ENCODE measurements at places on chromosomes 3 and 15.

- DNase-seq, result peak; percentile 29
These were observed 47.0 kb downstream of the ZNF609 start for GRCh38 chr15:64507293-64507802.

DNA sequence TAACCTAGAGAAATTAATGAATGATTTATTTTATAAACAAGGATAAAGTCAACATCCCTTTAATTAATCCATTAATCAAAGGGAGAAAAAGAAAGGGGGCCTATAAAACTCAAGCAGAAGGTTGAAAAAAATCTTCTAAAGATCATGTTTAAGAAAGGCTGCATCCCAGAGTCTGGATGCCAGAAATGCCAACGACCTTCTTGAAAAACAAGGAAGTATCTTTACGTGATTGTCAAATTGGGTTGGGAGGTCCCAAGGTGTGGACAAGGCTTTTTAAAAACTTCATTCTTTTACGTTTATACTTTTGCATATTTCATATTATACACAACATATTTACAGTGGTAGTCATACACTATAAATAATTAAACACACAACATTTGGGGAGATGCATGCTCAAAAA, 1.6 kb downstream of the GOLGB1 start:
- DNase-seq, result no peak

GRCh38 chr3:174251681-174252080, 607.5 kb upstream of the NAALADL2 start:
- no peak for DNase-seq

- no peak for DNase-seq
These were observed 169.5 kb upstream of the UMPS start for GRCh38 chr3:124560666-124561215.

DNA sequence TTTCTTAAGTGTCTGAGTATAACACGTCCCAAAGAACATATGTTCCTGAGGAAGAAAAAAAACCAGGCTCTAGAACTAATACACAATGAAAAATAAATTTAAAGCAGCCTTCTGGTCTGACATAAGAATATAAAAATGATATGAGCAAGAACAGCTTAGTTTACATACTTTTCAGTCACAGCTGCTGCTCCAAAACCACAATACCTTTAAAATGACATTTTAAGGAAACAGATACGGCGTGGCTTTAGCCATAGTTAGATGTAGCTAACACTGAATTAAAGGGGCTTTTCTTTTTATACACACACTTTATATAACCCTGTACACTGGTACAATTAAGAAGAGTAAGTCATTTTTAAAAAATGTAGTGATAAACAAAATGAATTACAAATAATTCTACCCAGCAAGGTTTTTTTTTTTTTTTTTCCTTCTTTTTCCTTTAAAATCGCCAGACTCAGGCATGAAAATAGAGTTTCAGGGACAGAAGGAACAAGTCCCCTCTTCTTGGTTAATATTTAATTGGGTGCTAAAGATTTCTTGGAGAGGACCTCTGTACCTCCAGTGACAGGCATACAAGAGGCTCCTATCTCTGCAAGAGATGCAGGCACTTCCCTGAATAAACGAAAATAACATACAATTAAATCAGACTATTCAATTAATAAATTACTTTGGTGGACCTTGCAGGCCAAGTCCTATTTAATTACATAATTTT, 265.6 kb downstream of the FOXP1 start:
- DNase-seq, result no peak

- DNase-seq, result no peak
These were observed 82.0 kb downstream of the HHLA2 start for GRCh38 chr3:108378153-108378951.

- DNase-seq, result no peak
These were observed 4.2 kb upstream of the MEIS2 start for GRCh38 chr15:37104424-37104981.

- DNase-seq, result no peak
These were observed 4.5 kb upstream of the RPL24 start for GRCh38 chr3:101690972-101691371.

- no peak for DNase-seq
These were observed 208.1 kb downstream of the RBMS3 start for GRCh38 chr3:29488922-29489321.

GRCh38 chr3:175338775-175339535, 479.8 kb downstream of the NAALADL2 start:
- no peak for DNase-seq

- no peak for DNase-seq
These were observed 140.6 kb downstream of the RBPMS2 start for GRCh38 chr15:64634576-64635498.

DNA sequence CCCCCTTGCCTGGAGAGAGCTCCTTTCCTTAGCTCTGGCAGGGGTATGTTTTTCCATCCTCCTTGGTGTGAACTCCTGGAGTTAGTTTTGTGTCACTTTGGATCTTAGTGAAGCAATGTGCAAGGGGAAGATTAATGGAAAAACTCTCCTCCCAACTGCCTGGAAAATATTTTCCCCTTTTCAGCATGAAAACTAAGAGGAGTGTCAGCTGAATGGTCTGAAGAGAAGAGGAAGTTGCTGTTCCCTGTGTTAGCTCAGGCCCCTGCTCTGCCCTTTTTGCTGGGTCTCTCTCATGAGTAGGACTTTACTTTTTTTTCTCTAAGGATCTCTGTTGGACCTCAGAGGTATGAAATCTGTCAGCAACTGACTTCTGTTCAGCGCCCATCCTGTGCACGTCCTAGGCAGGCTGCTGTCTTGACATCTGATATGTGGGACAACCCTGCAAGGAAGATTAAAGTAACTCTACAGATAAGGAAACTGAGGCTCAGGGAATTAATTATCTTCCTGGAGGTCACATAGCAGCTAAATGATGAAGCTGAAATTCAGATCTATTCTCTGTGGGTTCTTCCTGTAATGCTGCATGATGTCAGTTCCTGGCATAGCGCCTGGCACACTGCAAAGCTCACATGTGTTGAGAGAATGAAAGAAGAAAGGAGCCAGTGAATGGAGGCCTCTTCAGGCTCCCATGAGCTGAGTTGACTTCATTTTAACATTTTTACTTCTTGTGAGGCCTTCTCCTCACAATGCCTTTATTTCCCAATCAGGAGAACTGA, 109.7 kb upstream of the GALNT15 start:
- DNase-seq, result no peak

- DNase-seq, result no peak
These were observed 619 bp upstream of the CMTM8 start for GRCh38 chr3:32237670-32238452.

DNA sequence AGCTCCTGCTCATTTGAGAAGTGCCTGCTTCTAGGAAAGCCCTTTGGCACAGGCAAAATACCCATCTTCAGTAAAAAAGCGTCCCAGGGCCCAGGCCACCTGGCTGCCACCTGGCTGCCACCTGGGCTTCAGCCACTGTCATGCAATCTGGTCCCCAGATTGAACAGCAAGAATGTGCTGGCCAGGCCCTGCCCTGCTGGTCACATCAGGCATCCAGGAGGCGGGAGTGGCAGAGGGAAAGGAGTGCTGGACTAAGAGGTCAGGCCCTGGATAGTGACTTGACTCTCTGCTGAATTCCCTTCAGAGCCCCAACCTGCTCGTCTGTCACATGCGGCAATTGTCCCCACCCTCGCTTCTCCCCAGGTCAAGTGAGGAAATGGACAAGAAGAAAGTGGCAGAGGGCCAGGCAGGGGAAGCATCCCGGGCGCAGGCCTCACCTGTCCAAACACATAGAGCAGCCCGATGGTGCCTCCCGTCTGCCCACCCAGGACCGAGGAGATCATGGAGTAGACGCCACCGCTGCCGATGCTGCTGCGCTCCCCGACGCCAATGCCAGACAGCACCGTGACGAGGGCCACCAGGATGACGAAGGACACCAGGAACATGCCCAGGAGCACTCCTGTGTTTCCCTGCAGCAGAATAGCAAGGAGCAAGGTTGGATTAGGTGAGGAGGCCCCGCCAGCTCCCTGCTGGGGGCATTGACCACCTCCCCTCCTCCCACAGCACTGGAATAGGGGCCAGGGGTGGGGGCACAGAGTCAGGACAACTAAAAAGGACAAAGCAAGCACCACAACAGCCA, 25.5 kb downstream of the SLC12A8 start:
- DNase-seq, result no peak

DNA sequence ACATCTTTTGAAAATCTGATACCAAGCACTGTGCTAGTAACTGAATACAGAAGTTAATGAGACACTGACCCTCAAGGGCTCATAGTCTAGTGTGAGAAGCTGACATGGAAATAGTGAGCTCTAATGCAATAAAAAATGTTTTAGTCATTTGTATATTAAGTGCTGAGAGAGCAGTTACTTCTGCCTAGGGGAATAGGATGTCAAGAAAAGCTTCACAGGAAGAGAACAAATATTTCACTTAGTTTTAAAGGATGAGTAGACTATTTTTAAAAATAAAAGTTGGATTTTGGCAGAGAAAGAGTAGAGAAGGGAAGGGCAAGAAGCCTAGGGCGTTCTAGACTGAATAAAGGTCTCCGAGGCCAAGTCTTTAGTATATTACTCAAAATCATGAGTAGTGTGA, 158.4 kb downstream of the ATG7 start:
- no peak for DNase-seq

GRCh38 chr3:102360183-102360860, 74.5 kb upstream of the ZPLD1 start:
- DNase-seq, result no peak

- no peak for DNase-seq
These were observed 85.8 kb downstream of the ATP11B start for GRCh38 chr3:182879031-182879611.

DNA sequence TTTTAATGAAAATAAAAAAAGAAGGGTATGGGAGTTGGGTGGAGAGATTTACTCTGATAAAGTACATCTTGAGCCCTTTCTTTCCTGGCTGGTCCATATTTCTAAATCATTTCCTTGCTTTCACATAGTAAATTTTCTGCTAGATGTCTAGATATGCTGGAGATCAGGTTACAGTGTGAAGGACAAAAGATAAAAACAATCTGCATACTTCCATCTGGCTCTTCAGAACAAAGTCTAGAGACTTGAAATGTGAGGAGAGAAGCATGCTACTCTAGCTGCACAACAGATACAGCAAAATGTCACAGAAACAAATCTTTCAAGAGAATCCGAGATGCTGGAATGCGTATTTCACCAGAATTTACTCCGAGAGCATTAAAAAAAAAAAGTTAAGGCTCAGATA, 42.2 kb downstream of the FOXP1 start:
- DNase-seq, result no peak

DNA sequence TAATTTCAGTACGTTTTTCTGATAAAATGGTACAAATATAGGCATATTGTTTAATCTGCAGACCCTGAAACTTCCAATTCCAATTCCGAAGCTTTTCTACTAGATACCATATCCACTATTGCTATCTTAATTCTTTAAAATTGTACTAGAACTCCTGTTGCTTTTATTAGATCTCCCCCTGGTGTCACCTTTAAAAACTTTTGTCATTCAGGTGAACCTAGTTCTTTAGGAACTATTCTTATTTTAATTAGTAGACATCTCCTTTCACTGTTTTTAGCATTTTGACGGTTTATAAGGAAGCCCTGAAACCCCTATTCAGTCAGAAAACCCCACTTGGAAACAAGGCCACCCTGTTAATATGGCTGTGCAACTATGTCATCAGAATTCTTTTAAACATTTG, 22.3 kb downstream of the C2CD4B start:
- DNase-seq, result no peak

GRCh38 chr3:190227064-190227463, 95.2 kb downstream of the CLDN1 start:
- no peak for DNase-seq

DNA sequence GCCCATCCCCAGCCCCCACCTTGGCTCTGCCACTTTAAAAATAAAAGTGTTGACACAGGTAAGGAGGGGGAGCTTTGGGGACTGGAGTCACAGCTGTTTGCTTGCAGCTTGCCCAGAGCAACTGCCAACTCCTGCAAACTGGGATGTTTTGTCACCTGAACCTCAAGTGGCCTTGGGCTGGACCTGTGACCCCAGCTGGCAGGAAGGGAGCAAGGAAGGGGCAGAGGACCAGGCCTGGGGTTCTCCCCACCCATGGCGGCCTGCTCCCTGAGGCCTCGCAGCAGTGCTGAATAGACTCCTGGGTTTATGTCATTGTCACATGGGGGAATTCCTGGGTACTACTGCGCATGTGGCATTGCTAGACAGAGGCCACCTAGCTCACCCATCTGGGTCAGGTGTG, 246.9 kb upstream of the TLE3 start:
- no peak for DNase-seq

DNA sequence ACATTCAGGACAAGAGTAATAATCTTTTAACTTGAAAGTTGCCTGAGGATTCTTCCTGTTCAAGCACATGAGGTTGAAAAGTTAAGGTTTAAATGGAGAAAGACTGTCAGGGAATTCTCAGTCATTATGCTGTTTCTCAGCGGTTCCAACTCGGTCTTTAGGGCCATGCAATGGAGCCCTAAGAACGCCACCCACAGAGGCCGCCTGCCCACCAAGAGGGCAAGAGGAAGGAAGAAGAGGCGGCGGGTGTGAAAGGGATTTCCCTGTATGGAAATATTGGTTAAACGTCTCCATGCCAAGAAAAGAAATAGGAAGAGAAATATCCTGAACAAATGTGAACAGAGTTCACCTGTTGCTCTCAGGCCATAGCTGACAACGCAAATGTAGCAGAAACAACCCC, 234.4 kb downstream of the OCA2 start:
- DNase-seq, result no peak

DNA sequence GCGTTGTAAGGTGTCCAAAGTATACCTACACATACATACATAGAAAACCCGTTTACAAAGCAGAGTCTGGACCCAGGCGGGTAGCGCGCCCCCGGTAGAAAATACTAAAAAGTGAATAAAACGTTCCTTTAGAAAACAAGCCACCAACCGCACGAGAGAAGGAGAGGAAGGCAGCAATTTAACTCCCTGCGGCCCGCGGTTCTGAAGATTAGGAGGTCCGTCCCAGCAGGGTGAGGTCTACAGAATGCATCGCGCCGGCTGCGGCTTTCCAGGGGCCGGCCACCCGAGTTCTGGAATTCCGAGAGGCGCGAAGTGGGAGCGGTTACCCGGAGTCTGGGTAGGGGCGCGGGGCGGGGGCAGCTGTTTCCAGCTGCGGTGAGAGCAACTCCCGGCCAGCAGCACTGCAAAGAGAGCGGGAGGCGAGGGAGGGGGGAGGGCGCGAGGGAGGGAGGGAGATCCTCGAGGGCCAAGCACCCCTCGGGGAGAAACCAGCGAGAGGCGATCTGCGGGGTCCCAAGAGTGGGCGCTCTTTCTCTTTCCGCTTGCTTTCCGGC, 318.6 kb downstream of the FGF12 start:
- no peak for DNase-seq

DNA sequence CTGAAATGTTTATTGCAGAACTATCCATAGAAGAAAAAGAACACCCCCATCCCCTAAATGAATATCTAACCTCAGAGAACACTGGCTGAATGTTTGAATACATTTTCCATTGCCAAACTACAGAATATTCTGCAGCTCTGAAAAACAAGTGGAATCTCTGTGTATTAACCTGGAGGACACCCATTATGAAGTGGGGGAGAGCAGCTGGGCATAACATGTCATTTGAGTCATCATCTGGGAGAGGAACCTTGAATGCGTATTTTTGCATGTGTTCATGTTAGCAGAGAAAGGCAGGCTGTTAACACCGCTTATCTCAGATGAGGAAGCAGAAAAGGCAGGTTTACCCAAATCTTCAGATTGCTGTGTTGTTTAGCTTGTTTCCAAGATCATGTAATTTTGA, 31.5 kb downstream of the ESYT3 start:
- no peak for DNase-seq
